ENCODE measurements at places on chromosomes 6 and 20. TPM values are rescaled to one million over a fixed set of nuclear protein-coding genes. Genes with fewer than 3 reads are reported as not detected.

DNA sequence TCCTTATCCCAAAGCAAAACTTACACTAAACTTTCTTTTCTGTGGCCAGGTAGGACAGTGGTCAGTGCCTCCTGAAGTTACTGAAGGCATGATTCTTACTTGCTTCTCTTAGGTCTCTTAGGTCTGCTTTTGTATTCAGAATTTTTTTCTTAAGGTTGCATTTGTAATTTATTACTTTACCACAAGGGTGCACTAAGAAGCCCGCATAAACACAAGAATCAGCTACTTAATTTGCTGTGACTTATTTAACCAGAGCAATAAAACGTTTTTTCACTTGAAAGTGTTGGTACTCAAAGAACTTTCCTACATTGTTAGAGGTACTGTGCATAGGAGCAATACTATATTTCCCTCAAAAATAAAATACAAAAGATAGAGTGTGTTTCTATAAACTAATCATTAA is 75.4 kb upstream of the LAMA2 start:
- H3K4me1 ChIP-seq: no peaks in the 10 kb centered on the region
- DNase-seq: no peak
- no peaks in the 10 kb centered on the region for H3K36me3 ChIP-seq
- H3K27me3 ChIP-seq: no peaks in the 10 kb centered on the region
- no peak overlapping the region for H3K27ac ChIP-seq
- no peak overlapping the region for H3K4me3 ChIP-seq

- H3K4me3 ChIP-seq: no peak overlapping the region
- DNase-seq: no peak
- no peaks in the 10 kb centered on the region for H3K4me1 ChIP-seq
- H3K27ac ChIP-seq: no peak overlapping the region
Observed at GRCh38 chr6:95203153-95203754, 374.1 kb upstream of the MANEA start.

- H3K27ac ChIP-seq: no peak overlapping the region
- no peak overlapping the region for H3K4me3 ChIP-seq
- no peaks in the 10 kb centered on the region for H3K4me1 ChIP-seq
- H3K27me3 ChIP-seq: no peaks in the 10 kb centered on the region
- no peak for DNase-seq
- no peaks in the 10 kb centered on the region for H3K36me3 ChIP-seq
Observed at GRCh38 chr20:11832851-11833250, 84.8 kb upstream of the BTBD3 start.

- peaks cover 27% of the 10 kb centered on the region for H3K27me3 ChIP-seq
- no peaks in the 10 kb centered on the region for H3K36me3 ChIP-seq
Observed at GRCh38 chr20:46027245-46027853, 1.7 kb upstream of the SLC12A5 start.

DNA sequence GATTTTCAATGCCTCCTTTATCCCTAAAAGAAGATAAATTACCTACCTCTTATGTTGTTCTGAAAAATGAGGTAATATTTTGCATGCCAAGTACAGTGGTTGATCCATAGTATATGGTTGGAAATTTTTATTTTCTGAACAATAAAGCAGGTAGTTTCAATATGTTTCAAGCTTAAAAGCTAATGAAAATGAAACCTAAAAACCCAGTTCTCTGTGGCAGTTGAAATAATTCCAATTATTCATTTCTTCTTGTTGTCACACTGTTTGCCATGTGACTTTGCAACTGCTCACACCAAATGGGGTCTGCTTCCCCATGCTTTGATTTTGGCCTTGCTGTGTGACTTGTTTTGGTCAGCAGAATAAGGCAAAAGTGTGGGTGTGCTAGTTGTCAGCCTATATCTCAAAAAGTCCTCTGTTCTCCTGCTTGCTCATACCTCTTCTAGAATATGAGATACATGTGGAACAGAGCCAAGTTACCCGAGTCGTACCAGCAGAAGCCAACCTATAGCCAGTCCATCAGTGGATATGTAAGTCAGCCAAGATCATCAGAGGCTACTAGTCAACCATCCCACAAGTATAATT is 197.2 kb upstream of the THEMIS start:
- H3K4me3 ChIP-seq: no peak overlapping the region
- no peaks in the 10 kb centered on the region for H3K4me1 ChIP-seq
- H3K36me3 ChIP-seq: no peaks in the 10 kb centered on the region
- no peaks in the 10 kb centered on the region for H3K27me3 ChIP-seq

DNA sequence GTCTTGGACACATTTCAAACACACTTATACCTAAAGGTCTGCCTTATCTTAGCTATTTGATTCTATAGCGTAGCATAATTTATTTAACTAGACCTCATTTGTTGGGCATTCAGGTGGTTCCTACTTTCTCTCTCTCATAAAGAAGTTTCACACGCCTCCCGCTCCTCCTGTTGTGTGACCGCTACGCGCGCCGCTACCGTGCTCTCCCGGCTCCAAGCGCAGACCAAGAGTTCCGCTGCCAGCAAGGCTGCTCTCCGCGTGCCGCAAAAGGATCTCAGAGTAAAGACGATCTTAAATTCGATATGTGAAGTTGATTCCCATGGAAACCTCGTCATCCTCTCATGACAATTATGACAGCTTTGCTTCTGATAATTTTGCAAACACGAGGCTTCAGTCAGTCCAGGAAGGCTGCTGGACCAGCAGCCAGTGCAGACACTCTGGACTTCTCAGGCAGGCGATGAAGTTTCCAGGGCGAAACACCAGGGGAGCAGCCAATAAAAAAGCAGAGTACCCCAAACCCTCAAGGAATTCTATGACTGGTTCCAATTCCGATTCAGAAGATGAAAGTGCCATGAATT is 20.4 kb downstream of the PRSS16 start:
- no peaks in the 10 kb centered on the region for H3K27me3 ChIP-seq
- H3K27ac ChIP-seq: no peak overlapping the region
- no peaks in the 10 kb centered on the region for H3K4me1 ChIP-seq
- no peak for DNase-seq

The PRSS35 gene
- total RNA-seq: 0.34 TPM

The DLK2 gene
- total RNA-seq: not detected

DNA sequence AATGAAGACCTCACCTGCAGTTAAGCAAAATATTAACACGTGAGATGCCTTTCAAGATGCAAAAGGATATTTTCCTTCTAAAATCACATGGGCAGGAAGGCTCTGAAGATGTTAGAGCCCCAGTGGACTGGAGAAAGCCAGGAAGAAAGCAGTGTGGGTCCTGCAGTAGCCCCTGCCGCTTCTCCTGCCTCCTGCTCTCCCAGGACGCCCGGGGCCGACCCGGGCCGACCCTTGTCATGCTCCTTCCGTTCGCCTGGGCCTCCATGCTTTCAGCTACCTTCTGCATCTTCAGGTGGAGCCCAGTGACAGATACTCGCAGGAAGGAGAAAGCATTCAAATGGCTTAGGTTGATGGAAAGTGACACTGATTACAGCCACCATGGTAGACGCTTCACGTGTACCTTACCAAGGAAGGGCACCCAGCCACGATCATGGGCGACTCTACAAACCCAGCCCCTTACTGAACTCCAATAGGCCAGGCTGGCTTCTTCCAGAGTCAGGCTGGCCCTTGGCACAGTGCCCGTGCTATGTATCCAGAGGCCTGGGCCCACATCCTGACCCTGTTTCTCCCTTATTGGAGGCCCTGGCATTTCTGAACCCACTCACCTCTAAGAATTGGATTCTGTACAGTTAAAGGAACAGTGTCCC is 69.0 kb downstream of the TCP11 start:
- no peak overlapping the region for H3K27ac ChIP-seq
- H3K4me1 ChIP-seq: no peaks in the 10 kb centered on the region
- H3K27me3 ChIP-seq: no peaks in the 10 kb centered on the region
- H3K36me3 ChIP-seq: no peaks in the 10 kb centered on the region
- H3K4me3 ChIP-seq: no peak overlapping the region
- DNase-seq: no peak

The VWA7 gene
- total RNA-seq: 0.88 TPM

The MAS1 gene
- 0.51 TPM for total RNA-seq

DNA sequence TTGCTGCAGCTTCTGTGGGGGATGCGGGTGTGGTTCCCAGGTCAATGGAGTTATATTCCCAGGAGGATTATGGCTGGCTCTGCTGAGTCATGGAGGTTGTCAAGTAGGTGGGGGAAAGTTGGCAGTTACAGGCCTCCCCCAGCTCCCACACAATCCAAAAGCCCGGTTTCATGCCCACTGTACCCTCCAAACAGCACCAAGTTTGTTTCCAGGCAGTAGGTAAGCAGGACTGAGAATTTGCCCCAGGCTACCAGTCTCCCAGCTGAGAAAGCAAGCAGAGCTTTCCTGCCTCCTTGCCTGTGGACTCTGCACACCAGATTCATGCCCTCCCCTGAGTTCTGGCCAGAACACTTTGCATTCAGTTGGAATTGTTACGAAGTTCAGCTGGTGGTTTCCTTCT is 578.2 kb downstream of the MEI4 start:
- H3K4me3 ChIP-seq: no peak overlapping the region
- H3K27ac ChIP-seq: no peak overlapping the region
- no peak for DNase-seq
- H3K36me3 ChIP-seq: no peaks in the 10 kb centered on the region
- no peaks in the 10 kb centered on the region for H3K27me3 ChIP-seq

The COL12A1 gene
- total RNA-seq: 136 TPM
